ENCODE measurements at places on chromosomes 2 and 18.

GRCh38 chr18:62332964-62333695 is 8.0 kb downstream of the TNFRSF11A start:
- DNase-seq: no peak

DNA sequence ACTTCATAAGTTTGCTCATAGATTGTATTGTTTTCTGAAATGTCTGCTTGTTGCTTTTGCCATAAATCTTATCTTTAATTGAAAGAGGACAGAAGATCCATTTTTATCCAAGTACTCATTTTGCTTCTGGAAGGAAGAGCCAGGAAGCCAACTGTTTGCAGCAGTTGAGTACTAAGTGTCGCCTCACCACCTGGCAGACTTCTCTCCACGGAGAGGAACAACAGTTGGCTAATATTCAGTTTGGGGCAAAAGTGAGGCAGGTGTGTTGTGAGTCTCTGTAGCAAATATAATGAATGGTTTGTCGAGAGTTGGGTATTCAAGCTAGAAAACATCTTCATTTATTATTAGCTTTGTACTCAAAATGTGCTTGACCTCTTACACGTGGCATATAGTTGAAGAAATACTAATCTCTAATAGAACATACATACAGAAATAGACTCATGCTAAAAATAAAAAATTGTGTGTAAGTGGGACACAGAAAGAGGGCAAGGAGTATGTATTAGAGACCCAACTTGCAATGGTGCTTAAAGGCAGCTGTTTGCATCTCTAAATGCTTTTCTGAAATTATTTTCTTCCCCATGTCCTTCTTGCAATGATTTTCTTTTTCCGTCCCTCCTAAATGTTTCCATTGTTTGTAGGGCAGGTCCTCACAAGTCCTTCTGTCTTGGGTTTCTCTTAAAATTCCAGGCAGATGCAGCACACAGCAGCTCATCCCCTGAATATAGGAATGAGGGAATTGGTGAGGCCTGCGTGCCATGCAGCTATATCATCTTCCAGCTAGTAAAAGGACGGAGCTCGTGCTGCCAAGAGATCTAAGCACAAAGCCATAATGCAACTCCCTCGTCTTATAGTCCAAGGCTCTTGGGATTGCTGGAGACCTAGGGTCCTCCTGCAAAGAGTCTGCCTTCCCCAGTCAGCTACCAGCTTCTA is 44.8 kb upstream of the MAP3K20 start:
- no peak for DNase-seq

GRCh38 chr2:182767578-182767977 is 51.5 kb downstream of the DNAJC10 start:
- DNase-seq: no peak

GRCh38 chr2:120859814-120860578 is 124.3 kb downstream of the GLI2 start:
- DNase-seq: no peak
